ENCODE measurements at places on chromosomes 1 and 21.

DNA sequence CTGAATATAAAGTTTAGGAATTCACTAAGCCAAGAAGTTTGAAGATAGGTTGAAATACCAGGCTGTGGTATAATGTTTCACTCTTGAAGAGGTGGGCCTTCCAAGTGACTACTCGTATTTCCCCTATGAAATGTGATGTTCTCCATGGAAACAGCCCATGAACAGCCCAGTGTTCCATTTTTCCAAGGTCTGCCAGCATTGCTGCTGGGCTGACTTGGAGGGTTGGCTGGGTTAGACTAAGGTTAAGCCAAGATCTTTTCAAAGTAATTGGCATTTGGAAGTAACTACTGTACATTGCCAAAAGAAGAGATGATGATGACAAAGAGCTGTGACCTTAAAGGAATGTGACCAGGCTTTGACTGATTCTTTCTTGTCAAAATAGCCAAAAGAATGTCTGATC is 73.8 kb downstream of the RPE65 start:
- no peak for DNase-seq

DNA sequence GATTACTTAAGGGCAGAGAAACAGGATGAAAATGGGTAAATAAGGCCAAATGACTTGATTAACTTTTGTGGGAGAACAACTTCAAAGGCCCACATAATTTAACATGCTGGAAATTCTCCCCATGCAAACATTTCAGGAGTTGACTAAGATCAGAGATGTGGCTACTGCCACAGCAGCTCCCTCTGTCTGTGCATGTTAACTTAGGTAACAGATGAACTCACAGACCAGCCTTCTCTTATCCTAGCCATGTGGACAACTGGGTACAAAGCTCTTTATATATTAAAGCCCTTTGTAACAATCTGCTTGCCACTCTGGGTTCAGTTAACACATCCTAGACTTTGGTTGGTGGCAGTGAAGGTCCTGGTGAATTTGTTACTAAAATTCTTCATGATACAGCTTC is 33.2 kb downstream of the BEND5 start:
- DNase-seq = no peak

DNA sequence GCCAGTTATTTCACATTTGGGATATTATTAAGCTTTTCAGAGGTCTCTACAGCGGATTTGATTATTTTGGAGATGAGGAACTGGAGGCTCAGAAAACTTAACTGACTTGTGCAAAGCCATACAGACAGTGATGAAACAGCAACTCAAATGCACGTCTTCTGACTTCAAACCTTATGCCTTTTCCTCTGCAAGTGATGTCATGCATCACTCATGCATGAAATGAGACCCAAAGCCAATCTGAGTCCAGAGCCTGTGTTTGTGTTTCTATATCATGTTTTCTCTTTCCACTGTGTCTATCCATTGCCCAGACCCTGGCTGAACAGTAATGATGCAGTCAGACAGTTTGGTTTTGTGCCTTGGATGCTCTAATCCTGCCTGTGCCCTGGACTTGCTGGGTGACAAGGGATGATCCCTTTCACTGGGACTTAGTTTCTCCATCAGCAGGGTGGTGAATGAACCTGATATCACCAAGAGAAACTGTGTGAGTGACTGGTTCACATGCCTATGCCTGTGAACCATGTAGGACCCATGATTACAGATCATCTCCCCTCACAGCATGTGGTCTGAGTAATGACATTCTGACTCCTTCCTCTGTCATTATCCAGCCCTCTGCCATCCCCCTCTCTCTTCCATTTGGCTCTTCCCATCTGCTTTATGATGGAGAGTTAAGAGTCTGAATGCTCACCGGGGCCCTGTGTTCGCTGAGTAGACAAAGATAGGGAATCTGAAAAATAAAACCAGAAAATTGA is 33.4 kb downstream of the SLAMF6 start:
- no peak for DNase-seq

DNA sequence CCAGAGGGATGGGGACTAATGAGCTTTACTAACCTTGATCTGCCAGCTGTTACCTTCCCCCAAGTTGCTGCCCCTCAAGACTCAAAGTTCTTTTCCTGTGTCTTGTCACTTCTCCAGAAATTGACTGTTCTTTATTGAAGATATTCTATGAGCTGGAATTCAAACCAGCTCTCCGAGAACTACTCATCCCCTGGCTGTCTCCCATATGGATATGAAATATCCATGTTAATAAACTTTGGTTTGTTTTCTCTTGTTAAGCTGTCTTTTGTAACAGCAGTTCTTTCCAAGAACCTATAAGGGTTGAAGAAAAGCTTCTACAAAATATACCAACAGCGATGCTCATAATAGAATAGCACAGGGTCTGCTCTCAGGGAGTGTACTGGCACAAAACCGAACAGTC is 77.0 kb downstream of the CAMK2N1 start:
- DNase-seq = no peak

GRCh38 chr21:40837456-40837855 is 9.5 kb downstream of the DSCAM start:
- DNase-seq = peak; percentile 42

Data from AG04449 (cell line).